ENCODE measurements at places on chromosomes 5 and 9.

DNA sequence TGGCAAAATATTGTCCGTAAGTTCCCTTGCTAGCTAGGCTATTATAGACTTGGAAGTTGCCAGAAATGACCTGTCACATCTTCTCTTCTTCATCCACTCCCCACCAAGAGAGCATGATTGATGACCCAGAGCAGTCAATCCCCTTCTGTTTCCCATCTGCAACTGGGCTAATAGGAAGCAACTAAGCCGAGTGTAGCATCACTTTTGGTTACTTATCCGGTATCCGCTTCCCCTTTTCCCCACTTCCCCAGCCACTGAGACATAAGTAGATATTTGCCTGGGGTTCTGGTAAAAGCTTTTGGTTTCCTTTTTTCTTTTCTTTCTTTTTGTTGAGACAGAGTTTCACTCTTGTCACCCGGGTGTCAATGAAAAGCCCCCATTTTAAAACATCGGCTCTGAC, 29.4 kb upstream of the LIFR start:
- DNase-seq, result no peak

DNA sequence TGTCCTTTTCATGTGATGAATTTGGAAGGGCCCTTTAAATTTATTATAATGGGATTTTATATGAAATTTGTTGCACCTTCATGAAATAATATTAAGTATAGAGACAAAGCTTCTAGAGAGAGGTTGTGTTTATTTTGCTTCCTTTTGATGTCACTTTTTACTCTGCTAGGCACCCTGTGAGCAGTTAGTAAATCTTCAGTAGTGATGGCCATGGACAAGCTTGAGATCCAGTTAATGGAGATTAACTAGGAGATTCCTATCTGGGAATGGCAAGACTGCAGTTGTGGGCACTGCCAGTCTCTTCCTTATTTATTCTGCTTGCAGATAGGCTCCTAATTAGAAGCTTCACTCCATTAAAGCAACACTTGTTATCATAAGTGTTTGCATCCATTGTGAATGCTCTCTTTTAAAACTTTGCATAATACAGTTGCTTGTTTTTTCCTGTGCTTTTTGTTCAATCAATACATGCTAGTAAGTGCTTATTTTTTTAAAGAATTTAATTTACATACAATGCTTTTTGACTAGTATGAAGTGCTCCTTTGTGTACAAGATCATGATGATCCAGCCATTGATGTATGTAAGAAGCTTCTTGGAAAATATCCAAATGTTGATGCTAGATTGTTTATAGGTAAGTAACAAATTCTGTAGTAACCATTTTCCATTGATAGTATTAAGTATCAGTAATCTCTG, 25.9 kb downstream of the UGCG start:
- no peak for DNase-seq

GRCh38 chr9:8329561-8330283, 530.1 kb upstream of the DMAC1 start:
- no peak for DNase-seq

DNA sequence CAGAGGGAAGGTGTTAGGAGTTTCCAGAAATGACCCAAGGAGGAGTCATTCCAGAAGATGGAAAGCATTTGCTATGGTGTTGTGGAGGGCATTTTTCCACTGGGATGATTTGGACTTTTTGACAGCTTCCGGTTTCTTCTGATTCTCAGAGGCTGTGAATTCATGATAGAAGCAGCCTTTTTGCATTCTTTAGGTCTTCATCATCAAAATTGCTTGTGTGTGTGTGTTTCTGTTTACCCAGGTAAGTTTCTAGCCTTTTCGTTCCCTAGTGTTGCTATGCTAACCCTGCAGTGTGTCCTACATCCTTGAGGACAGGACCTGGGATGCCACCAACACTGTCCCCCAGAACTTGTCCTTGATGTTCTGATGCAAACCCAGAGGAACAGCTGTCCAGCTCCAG, 19.6 kb downstream of the IRX1 start:
- DNase-seq, result no peak

DNA sequence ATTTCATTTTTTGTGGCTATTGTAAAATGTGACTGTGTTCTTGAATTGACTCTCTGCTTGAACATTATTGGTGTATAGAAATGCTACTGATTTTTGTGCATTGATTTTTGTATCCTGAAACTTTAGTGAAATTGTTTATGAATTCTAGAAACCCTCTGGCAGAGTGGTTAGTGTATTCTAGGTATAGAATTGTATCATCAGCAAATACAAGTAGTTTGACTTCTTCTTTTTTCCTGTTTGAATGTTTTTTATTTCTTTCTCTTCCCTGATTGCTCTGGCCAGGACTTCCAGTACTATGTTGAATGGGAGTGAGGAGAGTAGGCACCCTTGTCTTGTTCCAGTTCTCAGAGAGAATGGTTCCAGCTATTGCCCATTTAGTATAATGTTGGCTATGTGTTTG, 88.8 kb upstream of the HMHB1 start:
- DNase-seq, result no peak

DNA sequence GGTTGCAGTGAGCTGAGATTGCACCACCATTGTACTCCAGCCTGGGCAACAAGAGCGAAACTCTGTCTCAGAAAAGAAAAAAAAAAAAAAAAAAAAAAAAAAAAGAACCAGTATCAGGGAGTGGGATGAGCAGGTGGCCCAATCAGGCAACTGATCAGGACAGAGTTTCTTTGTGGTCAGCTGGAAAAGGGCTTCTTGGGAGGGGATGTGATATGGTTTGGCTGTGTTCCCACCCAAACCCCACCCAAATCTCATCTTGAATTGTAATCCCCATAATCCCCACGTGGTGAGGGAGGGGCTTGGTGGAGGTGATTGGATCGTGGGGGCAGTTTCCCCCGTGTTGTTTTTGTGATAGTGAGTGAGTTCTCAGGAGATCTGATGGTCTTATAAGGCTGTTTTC, 4.7 kb upstream of the GCNT1 start:
- no peak for DNase-seq

- no peak for DNase-seq
Observed at GRCh38 chr5:180463916-180464602, 30.1 kb upstream of the CNOT6 start.

DNA sequence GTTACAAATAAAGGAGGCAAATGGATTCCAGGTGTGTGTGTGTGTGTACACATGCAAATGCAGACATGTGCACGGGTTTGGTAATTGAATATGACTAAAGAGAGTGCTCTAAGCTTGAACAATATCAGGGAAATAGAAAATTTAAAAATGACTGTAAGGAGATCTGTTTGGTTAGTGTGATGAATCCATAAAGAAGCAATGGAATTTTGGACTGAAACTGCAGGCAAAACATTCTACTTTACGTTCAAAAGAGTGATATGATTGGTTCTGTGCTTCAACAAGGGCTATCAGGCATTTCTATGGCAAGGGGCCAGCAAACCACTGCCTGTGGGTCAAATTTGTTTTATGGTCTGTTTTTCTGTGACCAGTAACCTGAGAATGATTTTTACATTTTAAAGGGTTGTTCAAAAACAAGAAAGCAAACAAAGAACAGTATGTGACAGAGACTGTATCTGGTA, 332.8 kb upstream of the KLF9 start:
- DNase-seq, result no peak

- DNase-seq, result no peak
Observed at GRCh38 chr5:6218116-6218515, 160.2 kb downstream of the MED10 start.

DNA sequence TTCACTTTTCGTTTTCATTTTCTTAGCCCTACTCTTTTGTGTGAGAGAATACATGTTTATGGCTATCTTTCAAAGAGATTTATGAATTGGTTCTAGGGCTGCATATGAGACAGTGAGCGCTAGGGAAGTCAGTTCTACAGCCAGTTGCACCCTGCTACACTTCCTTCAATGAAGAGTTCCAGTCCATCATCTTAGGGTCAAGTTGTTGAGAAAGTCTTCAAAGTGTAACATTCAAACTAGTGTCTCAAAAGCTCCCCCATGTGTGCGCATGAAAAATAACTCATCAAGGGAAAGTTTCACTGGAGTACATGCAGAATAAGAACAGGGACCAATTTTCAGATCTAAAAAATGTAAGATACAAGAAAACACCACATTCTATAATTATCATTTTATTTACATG, 317.2 kb downstream of the DEPDC1B start:
- DNase-seq, result no peak

GRCh38 chr5:172785429-172786088, 14.6 kb upstream of the DUSP1 start:
- DNase-seq, result no peak

GRCh38 chr9:34253460-34253837, 74.6 kb downstream of the UBAP1 start:
- DNase-seq, result no peak

DNA sequence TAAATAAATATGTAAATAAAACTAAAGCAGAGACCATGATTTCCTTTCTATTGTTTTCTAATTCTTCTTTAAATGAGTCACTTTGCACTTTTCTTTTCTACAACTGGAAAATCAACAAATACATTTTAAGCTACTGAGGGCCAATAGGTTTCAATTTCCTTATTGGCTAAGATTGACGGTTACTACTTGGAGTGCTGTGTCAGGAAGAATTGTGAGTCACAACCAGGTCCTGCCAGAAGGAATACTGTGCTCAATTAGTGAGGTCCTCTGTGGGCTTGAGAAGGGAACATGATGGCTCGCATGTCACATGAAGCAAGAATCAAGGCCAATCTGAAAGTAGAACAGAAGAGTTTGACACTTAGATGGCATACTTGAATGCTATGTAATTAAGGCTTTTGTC, 110.8 kb downstream of the HMHB1 start:
- DNase-seq, result no peak

GRCh38 chr9:30628915-30629567, 1755.4 kb upstream of the ACO1 start:
- no peak for DNase-seq

DNA sequence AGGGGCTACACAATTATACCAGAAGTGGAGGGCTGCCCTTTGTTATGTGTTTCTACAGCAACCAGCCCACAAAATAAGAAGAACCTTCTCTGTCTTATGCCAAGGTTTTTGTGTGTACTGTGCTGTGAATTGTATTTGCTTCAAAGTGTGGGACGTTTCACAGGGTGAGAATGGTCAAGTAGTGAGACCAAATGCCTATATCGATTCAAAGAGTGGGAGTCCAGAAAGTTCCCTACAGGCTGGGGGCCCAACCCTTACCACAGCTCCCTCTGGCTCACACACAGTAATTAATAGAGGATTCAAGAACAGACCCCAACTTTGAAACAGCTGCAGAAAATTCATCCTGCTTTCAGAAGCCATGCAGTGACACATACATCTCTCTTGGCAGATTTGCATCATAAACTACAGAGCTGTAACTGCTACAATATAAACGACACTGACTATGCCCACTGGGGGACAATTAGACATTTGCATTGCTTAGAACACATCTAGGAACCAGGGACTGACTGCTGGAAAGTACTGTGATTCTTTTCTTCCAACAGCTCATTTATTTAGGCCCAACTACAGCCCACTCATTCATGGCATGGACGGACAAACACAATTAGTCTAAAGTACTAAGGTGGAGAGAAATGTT, 12.8 kb downstream of the ENC1 start:
- no peak for DNase-seq

DNA sequence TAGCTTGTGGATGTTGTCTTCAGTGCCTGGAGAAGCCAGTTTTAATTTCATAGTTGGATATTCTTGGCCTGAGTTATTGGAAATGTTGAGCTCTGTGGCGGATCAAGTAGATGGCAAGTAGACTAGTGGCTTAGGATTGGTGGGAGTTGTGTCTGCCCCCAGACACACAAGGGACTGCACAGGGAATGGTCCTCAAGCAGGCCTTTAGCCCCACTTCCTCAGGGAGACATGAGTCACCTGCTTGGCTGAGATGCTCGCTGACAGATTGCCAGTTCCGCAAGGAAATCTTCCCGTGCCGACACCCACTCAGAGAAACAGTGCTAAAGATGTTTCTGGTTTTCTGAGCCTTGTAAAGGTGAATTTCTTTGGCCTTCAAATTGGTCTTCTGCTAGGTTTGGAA, 18.8 kb upstream of the CATSPER3 start:
- DNase-seq, result no peak

DNA sequence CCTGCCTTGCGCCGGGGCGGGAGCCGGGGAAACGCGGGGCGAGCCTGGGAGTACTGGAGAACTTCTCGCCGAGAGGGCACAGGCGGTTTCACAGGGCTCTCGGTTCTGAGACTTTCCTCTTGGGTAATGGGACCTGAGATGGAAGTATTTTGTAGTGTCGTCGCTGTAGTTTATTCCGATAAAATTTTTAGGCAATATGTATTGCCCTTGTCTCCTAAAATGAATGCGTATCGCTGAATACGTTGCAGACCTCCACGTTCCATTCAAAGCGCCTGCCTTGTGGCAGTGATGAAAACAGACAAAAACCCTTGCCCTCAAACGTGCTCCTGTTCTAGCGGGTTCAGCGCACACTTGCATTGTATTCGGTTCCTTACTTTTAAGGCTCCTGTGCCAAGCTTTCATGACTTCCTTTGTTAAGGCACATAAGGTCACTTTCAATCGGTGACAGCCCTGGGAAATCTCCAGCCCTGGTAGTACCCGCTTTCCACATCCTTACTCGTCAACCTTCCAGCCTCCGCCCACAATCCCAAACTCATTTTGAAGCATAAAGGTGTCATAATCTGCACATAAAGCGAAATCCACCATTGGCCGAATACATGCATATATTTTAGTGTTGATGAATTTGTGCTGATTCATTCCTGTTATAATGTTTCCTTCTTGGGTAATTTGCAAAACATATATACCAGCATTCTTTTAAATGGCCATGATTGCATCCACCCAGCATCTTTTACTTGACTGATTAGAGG, 694 bp downstream of the RMI1 start:
- no peak for DNase-seq

DNA sequence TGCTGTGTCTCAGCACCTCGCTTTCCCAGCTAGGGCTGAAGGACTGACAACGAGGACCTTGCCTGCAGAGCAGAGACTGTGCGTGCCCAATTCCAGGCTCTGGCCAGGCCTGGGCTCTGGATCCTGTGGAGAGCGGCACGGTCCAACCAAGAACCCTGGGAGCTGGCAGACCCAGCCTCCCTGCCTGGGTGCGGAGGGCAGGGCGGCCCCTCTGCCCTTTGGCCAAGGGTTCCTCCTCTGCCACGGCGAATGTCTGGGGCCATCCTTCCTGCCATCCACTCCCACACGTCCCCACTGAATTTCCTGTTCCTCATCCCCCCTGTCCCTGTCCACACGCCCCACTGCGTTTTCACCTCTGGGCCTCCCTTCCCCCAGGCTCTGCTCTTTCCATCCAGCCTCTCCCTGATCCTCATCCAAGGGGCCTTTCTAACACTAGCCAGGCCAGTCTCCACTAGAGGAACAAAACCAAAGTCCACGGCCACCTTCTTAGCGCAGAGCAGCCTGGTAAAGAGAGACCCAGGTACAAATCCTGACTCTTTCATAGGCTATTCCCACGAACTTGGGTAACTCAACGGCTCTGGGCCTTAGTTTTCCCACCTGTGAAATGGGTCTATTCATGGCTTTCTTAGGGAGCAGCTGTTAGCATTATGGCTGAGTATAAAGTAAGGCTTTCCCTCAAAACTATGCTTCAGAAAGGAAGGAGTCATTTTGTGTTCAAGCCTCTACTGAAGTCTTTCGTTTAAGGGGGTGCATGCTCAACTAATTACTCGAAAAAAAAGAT, 95.5 kb upstream of the PHYKPL start:
- DNase-seq, result no peak
